H54 (cell line): ENCODE measurements at places on chromosomes 13 and 19.
A peak's percentile ranks its signal among the peaks of the same experiment; 100 is the strongest.

- peak; percentile 39 for DNase-seq
These were observed 55.1 kb downstream of the GPR180 start for GRCh38 chr13:94656766-94657165.

- DNase-seq, result no peak
These were observed 17.2 kb upstream of the CYSLTR2 start for GRCh38 chr13:48636550-48636949.

GRCh38 chr13:43273362-43273761, 250.0 kb downstream of the DNAJC15 start:
- DNase-seq, result no peak

DNA sequence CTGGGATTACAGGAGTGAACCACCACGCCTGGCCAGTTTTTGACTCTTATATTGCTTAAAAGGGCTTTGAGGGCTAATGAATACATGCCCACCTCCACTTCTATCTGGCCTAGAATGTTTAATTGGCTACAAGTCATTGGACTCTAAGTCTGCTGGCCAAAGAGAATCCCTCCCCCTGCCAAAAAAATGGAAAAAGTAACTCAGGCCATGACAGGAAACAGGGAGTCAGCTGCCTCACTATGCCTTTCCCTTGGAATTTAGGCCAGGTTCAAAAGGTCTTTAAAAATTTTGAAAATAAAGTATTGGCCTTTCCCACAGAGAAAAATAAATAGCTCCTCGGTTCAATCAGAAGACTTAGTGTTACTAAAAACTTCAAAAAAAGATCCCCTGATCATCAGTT, 34.9 kb upstream of the KPNA3 start:
- no peak for DNase-seq

- DNase-seq, result no peak
These were observed 15.9 kb downstream of the MLLT1 start for GRCh38 chr19:6263735-6264444.

GRCh38 chr13:92873029-92873428, 353.6 kb upstream of the GPC6 start:
- DNase-seq, result no peak

- peak; percentile 2 for DNase-seq
These were observed 877.2 kb upstream of the PCDH20 start for GRCh38 chr13:62292714-62293480.

GRCh38 chr13:59495936-59496512, 667.7 kb downstream of the DIAPH3 start:
- no peak for DNase-seq

GRCh38 chr19:52923778-52924593, 758 bp upstream of the ZNF888 start:
- DNase-seq, result peak; percentile 18

DNA sequence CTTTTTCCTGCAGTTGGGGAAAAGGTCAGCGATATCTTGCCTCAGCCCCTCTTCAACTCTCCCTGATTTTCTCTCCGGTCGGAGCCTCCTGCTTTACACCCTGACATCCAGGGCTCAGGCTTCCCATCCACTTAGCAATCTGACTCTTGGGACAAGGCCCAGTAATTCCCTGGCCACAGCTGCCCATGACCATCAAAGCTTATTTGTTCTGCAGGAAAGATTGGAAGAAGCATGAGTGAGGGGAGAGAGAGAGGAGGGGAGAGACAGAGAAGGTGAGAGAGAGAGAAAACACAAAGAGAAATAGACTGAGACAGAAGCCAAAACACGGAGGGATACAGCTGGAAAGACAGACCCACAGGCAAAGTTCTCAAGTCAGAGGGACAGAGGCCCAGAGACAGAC, 13.7 kb downstream of the SYT3 start:
- DNase-seq, result no peak

GRCh38 chr19:9868983-9869617, 34.0 kb downstream of the PIN1 start:
- no peak for DNase-seq

DNA sequence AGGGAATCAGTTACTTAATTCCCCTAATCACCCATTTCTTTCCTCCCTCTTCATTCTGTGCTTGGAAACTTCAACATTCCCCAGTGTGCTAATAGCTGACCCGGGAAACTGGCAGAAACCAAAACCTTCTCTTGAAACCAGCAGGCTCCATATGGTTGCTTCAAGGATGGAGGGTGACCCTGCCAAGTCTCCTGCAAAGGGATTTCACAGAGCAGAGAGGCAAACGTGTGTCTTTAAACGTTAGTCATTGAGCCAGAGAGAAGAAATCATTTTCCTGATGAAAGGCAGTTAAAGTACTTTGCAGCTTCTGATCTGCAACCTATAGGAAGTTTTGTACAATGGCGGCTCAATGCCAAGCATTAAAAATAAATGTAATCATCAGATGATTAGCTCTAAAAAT, 220.9 kb downstream of the POU4F1 start:
- DNase-seq, result no peak

GRCh38 chr19:42140125-42140754, 8.0 kb upstream of the POU2F2 start:
- no peak for DNase-seq

- DNase-seq, result no peak
These were observed 35.3 kb downstream of the SOX1 start for GRCh38 chr13:112102243-112102642.

- DNase-seq, result no peak
These were observed 59.1 kb upstream of the GPR183 start for GRCh38 chr13:99366075-99366987.

DNA sequence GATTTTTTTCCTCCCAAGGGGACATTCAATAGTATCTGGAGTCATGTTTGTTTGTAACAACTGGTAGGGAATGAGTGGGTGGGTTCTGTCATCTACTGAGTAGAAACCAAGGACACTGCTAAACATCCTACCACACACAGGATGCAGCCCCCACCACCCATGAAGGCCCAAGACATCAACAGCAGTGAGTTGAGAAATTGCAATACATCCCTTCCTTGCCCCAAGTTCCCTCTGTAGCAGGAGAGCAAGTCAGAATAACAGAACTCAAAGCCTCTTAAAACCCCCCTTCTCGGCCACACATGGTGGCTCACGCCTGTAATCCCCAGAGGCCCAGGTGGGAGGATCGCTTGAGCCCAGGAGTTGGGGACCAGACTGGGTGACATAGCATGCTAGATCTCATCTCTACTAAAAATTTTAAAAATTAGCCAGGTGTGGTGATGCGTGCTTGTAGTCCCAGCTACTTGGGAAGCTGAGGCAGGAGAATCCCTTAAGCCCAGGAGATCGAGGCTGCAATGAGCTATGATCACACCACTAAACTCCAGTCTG, 2.4 kb upstream of the CYP2F1 start:
- no peak for DNase-seq

GRCh38 chr13:91652404-91653301, 254.2 kb downstream of the GPC5 start:
- DNase-seq, result no peak

DNA sequence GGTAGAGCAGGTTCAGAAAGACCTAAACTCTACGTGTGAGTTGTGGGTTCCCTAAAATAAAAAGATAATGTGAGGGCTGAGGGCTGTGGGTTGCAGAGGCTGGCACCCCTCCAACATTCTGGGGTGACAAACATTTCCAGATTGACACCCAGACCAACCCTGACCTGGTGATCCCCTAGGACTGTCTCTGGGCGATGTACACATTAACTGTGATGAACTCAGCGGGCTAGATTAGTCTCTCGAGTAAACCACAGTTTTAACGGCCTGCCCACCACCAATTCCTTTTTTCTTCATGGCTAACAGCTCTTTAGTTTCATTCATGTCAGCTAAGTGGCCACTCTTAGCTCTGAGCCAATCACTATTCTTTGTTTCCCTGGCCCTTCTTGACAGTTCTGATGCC, 24.8 kb downstream of the SIAH3 start:
- DNase-seq, result no peak

GRCh38 chr13:96898646-96899254, 95.5 kb downstream of the OXGR1 start:
- DNase-seq, result no peak

DNA sequence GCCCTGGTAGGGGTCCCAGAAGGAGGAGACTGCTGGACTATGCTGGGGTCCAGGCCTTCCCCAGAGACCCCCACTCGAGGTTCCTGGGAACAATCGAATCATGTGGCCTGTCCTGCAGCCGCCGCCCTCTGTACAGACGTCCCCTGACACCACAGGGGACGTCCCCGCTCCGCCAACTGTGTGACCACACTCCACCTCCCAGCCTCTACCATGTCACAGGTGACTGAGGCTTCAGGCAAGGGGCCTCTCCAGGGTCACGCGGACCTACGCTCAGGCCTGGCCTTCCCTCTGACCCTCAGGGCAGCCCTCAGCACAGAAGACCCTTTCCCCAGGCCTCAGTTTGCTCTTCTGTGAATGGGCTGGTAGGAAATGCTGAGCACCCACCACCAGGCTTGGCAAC, 13.1 kb upstream of the TMEM161A start:
- no peak for DNase-seq

GRCh38 chr19:34067861-34068271, 104.4 kb upstream of the LSM14A start:
- DNase-seq, result peak; percentile 80

DNA sequence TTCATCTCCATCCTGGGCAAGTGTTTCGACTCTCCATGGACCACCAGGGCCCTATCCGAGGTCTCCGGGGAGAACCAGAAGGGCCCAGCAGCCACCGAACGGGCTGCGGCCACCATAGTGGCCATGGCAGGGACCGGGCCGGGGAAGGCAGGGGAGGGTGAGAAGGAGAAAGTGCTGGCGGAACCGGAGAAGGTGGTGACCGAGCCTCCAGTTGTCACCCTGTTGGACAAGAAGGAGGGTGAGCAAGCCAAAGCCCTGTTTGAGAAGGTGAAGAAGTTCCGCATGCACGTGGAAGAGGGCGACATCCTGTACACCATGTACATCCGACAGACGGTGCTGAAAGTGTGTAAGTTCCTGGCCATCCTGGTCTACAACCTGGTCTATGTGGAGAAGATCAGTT, 4.7 kb upstream of the MAP2K7 start:
- DNase-seq, result no peak

GRCh38 chr13:32036757-32037156, 5.2 kb downstream of the FRY start:
- DNase-seq, result no peak

GRCh38 chr19:55418185-55418584, 10.6 kb upstream of the UBE2S start:
- peak; percentile 95 for DNase-seq

GRCh38 chr13:49933511-49933910, 2.6 kb downstream of the SPRYD7 start:
- no peak for DNase-seq

GRCh38 chr19:6074709-6075403, 35.4 kb downstream of the RFX2 start:
- no peak for DNase-seq

GRCh38 chr19:6216236-6216995, 63.4 kb downstream of the MLLT1 start:
- no peak for DNase-seq

GRCh38 chr13:59531571-59532091, 632.1 kb downstream of the DIAPH3 start:
- no peak for DNase-seq
